Stimulated activated CD8-positive, alpha-beta memory T cell treated with anti-CD3 and anti-CD28 coated beads, Interleukin-4, amount 100 ng/mL, for 24 hours (primary cell): ENCODE measurements at places on chromosomes 2 and 18.

DNA sequence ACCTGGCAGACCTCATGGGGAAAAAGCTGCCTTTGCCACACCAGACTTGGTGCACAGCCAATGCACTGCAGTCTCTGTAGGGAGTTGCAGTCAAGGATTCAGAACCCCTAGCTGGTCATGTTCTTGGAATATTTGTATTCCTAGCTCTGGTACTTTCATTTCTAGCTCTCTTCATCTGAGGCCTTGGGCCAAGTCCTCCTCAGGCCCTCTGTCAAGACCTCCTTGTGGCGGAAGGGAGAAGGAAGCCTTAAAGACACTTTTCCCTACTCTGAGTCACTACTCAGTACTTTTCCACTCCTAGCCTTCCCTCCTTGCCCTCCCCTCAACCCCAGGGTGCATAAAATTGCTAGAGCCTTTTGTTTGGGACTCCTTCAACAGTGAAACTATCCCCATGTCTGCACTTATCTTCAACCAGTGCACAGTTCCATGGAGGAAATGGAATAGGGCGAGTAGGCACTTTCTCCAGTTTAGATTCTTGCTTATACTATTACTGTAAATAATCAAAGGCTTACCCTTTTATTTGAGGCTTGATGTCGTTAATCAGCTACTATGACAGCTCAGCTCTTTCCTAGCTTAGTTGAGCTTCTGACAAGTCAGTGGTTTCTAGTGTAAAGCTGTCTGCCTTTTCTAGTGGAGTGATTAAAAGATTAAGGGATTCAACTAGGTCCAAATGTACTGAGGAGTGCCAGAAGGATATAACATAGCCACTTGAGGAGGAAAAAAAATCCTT is 15.8 kb downstream of the M1AP start:
- no peak for DNase-seq

- no peak for DNase-seq
Observed at GRCh38 chr2:233264667-233265066, 13.2 kb downstream of the ATG16L1 start.

DNA sequence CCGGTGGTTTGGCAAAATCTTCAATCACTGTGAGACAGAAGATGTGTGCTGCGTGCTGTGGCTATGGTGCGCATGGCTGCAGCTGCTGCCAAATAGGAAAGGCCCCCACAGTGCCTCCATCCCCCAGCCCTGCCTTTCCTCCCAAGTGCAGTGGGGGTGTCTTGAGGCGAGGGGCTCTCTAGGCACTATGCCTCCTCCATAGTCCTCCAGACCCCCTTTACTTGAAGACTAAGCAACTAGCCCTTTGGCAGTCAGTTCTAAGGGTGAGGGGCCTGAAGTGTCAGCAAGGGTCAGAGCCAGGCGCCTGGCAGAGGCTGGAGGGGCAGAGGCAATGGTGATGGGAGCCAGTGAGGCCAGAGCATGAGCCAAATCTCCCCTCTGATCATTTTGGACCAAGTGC is 13.6 kb upstream of the TMEM185B start:
- no peak for DNase-seq

DNA sequence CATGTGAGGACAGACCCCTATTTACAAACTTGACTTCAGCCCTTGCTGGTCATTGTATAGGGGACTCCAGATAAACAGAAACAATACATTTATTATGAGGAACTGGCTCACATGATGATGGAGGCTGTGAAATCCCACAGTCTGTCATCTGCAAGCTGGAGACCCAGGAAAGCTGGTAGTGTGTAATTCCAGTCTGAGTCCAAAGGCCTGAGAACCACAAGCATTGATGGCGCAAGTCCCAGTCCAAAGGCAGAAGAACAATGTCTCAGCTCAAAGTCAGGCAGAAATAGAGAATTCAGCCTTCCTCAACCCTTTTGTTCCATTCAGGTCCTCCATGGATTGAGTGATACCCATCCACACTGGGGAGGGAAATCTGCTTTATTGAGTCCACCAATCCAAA is 28.1 kb upstream of the SPP2 start:
- DNase-seq, result no peak

DNA sequence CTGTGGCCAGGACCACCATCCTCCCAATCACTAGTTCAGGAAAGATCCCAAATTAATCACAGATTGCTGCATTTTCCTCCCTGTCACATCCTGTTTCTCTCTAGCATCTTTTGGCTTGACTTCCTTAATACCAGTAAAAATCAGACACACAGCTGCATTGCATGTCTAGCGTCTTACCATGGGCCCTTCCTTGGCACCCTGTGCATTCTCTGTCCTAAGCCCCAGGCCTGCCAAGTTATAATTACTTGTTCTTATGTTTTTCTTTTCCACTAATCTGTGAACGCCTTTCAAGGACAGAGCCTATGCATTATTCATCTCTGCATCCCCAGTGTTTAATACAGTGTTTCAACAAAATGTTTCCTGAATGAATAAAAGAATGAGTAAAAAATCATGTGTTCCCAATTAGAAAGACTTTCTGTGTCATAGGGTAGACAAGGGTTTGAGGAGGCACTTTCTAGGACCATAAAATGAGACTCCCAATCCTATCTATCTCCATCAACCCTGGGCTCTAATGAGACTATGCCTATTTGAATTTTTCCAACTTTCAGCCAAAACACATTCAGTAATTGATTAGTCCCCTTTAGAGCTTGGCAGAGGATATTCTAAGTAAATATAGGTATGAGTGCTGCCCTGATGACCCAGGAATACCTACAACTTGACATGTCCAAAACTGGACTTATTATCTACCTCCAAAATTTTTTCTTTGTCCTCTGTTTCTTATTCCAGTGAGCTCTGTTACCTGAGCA is 10.3 kb upstream of the NT5C1B start:
- no peak for DNase-seq

- DNase-seq, result no peak
Observed at GRCh38 chr2:185738679-185739472, at the start of gene FSIP2. Gene FSIP2, plus strand, starts transcription at chr2:185738804. Its CDS starts 91 bp downstream, at chr2:185738895.

DNA sequence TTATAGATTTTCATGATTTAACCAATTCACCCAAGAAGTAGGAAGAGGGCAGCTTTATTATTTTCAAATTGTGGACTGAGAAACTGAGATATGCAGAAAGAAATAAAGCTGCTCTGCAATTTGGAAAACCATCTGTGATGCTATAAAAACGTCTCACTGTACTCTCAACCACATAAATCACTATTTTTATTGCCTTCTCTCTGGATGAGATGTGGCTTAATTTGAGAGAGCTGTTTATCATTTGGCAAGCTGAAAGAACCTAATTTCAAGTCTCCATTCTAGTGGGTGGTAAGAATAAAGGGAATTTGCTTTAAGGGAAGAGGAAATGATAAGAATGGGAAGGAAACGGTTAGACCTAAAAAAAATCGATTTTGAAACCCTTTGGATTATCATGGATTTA is 49.9 kb upstream of the CYP1B1 start:
- no peak for DNase-seq

- DNase-seq, result no peak
Observed at GRCh38 chr2:62998949-62999348, 51.7 kb upstream of the OTX1 start.

- no peak for DNase-seq
Observed at GRCh38 chr18:5524660-5525059, 19.1 kb downstream of the EPB41L3 start.

GRCh38 chr2:30230497-30231211 is 680 bp upstream of the LBH start:
- DNase-seq, result no peak

- DNase-seq, result no peak
Observed at GRCh38 chr18:8849696-8850095, 144.3 kb downstream of the MTCL1 start.

GRCh38 chr2:3116371-3116770 is 261.2 kb downstream of the EIPR1 start:
- no peak for DNase-seq

DNA sequence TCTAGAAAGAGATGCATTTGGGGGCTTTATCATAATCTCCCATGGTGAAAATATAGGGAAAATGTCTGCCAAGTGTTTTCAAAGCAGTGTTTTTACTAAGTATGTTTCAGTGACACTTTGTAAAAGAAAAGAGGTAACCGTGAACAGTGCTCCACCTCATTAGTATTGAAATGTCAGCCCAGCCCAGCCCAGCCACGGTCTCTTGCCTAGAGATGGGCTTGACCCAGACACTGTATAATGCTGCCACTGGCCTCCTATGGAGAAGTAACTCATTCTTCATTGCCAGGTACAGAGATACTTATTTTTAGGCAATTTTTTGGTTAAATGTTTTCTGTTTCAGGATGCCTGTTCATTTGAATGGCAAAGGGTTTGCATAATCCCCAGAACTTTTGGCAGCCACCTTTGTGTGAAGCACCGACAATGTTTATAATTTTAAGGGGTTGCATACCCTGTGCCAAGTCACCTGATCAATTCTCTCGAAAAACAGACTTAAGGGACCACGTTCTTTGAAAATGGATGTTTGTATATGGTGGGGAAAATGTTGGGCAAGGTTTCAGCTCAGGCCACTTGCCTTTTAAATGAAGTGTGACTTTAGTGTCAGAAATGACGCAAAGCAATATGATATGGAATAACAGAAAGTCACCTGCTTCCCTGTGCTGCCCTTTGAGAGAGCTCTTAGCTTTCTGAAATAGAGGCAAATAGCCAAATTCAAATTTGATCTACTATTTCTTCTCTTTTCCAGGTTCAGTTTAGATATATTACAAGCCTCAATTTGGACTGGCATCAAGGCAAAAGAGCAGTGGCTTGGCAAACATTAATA is 314.5 kb upstream of the RGPD4 start:
- no peak for DNase-seq

GRCh38 chr2:68807821-68808266 is 63.4 kb downstream of the BMP10 start:
- DNase-seq, result no peak

- no peak for DNase-seq
Observed at GRCh38 chr2:55033076-55033742, 17.0 kb downstream of the RTN4 start.

- DNase-seq, result no peak
Observed at GRCh38 chr2:12694990-12695774, 21.6 kb upstream of the TRIB2 start.

GRCh38 chr18:71020342-71021029 is 731.6 kb downstream of the SOCS6 start:
- DNase-seq, result no peak

DNA sequence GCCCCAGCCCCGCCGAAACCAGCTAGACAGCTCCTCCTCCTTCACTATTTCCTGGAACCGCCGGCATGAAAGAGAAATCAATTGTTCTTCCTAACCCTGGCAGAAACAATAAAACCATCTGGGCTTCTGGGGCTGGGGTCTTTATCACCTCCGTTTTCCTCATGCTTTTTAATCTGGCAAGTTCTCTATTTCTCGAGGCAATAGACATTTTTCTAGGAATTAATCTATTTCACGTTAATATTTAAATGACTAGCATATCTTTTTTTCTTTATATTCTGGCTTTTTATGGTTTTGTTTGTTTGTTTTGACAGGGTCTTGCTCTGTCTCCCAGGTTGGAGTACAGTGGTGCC is 1.4 kb upstream of the KIF1A start:
- DNase-seq, result no peak

- no peak for DNase-seq
Observed at GRCh38 chr2:241228860-241229516, 40.5 kb downstream of the ANO7 start.

GRCh38 chr2:3742743-3743508 is 39.6 kb downstream of the DCDC2C start:
- DNase-seq, result no peak

DNA sequence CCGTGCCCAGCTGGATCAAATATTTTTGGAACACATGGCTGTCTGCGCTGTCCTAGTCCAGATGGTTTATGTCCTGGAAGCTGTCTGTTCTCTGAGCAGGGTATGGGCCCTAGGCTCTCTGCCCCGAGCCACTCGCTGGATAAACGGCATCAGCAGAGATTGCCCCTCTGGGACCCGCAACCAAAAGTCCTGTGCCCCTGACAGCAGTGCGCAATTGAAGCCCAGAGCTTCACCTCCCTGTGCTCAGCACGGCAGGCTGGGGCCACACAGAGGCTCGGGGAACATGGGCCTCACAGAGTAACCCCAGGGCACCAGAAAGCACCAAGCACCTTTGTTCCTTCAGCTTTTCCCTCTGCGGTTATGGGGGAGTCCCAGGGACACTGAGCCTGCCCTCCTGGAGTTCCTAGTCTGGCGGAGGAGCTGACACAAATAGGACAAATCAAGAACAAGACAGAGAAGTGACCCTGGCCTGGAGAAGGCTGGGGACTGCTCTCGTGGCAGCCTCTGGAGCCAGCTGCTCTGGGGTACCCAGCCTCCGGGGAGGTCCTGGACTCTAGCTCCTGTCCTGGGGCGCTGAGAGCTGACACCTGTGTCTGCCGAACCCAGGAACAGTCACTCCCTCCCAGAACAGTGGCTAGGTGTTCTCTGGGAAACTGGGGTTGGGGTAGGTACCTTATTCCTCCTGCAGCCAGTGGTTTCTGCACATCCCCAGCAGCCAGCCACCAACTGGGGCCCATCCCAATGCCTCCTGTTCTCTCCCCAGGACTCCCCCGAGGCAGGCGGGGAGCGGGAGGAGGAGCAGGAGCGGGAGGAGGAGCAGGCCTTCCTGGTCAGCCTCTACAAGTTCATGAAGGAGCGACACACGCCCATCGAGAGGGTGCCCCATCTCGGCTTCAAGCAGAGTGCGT is 12.3 kb downstream of the ARID5A start:
- no peak for DNase-seq

GRCh38 chr2:46643951-46644350 is 164.6 kb downstream of the TMEM247 start:
- no peak for DNase-seq

- no peak for DNase-seq
Observed at GRCh38 chr2:134402410-134402809, 148.5 kb downstream of the MGAT5 start.
